ENCODE measurements at places on chromosomes 13 and 19. TPM values are rescaled to one million over a fixed set of nuclear protein-coding genes. Genes with fewer than 3 reads are reported as not detected.

DNA sequence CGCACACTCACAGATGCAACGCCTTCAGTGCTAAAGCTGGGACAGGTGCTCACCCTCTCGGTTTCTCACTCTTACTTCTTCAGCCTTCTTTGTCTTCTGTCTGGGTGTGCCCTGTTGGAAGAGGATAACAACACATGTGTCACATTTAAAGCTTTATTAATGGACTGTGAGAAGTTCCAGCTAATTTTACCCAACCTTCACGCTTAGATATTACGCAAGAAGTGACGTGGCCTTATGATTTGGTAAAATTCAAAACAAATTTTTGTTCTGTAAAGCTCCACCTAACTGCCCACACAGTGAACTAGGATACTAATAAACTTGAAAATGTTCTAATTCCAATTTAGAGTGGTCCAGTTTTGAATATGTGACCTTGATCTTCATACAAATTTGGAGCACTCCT, 66.7 kb upstream of the LRCH1 start:
- DNase-seq = no peak

Gene RGS9BP
- not detected for total RNA-seq

GRCh38 chr19:29963576-29963975, 21.5 kb downstream of the URI1 start:
- no peak for DNase-seq

DNA sequence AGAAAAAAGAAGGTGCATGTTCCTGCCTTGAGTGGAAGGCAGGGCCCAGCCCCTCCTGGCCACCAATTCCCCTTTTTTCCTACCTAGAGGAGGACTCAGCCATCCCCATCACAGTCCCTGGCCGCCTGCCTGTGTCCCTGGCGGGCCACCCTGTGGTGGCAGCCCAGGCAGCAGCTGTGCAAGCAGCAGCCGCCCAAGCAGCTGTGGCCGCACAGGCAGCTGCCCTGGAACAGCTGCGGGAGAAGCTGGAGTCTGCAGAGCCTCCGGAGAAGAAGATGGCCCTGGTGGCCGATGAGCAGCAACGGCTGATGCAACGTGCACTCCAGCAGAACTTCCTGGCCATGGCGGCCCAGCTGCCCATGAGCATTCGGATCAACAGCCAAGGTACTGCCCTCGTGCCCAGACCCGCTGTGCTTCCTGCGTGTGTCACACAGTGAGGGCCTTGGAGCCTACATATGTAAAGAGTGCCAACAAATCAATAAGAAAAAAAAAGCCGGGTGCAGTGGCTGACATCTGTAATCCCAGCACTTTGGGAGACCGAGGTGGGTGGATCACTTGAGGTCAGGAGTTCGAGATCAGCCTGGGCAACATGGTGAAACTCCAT, 17.6 kb upstream of the WDR18 start:
- no peak for DNase-seq

DNA sequence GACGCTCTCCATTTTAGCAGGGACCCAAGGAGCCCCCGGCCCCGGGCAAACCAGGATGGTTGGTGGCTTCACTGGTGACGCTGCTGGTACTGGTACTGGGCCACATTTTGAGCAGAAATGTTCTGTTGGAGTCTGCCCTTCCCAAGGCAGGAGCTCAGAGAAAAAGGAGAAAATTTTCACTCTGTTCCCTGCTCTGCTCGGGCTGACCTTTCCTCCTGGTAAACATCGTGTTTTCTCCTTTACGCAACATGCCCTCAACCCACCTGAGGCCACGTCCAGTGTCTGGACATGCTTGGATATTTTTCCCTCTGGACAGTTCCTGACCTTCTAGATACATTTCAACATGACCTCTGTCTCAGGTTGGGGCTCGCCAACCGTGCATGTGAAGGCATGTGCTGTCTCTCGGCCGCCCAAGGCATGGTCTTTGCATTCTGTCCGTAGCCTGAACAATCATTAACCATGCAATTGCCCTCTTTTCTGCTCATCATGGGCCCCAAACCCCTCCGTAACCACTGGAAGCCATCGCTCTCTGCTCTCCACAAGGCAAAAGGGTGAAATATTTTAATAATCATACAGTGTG, 115.2 kb upstream of the PEG3 start:
- DNase-seq = no peak

DNA sequence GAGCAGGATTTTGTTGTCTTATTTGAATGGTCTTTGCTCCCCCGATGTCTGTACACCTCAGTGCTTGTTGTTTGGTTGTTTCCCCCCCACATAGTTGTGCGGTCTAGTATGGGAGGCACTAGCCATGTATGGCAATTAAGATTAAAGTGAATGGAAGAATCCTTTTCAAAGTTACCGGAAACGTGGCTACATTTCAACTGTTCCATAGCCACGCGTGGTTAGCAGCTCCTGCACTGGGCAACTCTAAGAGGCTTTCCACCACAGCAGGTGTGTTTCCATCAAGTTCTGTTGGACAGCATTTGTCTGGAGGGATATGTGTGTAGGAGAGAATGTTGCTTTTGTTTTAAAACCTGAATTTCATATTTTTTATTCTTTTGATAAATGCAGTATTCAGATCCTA, 247.3 kb downstream of the GGACT start:
- no peak for DNase-seq

DNA sequence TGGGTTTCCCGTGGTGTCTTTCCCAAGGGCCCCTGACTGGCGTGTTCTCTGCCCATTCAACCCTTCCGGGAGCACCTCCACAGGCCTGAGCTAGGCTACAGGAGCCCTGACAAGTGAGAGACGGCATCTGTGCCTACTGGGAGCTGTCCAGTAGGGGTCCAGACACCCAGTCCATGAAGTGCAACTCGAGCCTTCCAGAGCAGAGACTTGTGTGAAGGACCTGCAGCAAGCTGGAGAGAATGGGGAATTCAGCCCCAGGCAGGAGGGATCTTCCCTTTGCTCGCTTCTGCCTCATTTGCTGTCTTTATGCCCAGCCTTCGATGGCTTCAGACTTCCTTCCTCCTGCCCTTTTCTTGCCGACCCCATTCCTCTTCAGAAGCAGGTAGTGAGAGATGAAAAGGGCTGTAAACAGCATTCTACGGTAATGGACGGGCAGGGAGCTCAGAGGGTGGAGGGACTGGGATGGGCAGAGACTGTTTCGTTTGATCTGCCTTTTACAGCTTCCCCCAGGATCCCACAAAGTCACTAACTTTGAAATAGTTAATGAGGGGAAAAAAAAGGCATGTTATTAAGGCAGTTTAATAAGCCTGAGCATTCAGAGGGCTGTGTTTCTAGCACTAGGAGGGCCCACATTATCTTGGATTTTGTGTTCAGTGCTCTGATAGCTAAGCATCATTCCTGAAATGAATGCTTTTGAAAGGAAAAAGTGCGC, 327.6 kb downstream of the FGF9 start:
- no peak for DNase-seq

DNA sequence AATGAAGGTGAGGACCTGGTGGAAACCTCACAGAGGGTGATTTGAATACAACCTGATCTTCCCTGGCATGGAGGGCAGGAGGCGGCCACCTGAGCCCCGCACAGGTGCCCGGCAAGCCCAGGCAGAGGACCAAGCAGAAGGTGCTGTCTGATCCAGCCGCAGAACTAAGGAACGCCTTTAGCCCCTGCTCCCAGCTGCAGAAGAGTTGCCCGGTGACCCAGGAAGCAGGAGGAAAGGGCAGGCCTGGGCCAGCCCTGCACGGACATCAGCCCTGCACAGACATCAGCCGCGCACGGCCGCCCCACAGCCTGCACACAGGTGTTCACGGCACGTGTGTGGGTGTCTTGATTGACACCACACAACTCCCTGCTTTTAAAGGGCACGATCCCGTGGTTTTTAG, 43.1 kb downstream of the RASA3 start:
- DNase-seq = peak; percentile 47

- DNase-seq = no peak
Observed at GRCh38 chr19:51686171-51686570, 7.0 kb upstream of the SPACA6 start.

DNA sequence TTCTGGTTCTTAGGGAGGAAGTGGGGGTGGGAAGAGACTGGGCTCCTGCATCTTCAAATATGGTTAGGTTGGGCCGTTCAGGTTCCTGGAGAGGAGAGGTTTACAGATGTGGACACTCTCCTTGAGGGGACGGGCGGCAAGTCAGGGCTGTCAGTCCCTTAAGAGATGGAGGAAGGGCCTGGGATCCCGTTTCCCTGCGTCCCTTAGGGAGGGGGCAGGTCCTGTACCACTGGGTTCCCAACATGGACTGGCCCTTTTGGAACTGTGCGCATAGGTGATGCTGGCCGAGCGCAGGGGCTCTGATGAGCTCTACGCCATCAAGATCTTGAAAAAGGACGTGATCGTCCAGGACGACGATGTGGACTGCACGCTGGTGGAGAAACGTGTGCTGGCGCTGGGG, 10.9 kb upstream of the CACNG7 start:
- no peak for DNase-seq

- DNase-seq = no peak
Observed at GRCh38 chr13:41419206-41419605, 38.1 kb upstream of the RGCC start.

Measured in mesenteric fat pad (tissue), 1 donor.